Stimulated activated CD8-positive, alpha-beta memory T cell treated with anti-CD3 and anti-CD28 coated beads, Interleukin-4, amount 100 ng/mL, for 4 hours (primary cell): ENCODE measurements at places on chromosomes 7 and 10.

- DNase-seq = no peak
These were observed 9.7 kb downstream of the CFAP46 start for GRCh38 chr10:132932461-132933307.

DNA sequence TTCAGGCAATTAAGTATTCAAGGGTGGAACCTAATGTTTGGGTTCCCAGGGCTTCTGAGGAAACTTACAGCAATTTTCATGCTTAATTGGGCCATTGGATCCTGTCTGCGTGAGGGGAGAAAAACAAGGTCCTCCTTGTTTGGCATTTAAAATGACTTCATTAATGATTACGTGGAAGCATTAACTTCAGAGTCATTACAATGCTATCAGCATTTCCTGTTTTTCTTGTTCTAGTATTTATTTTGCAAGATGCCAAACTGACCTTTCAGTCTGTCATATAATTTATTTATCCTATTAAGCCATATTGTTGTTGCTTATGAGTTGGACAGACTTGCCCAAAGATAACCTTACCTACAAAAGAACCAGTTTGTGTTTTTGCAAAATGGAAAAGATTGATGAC, 324.1 kb upstream of the LRRN3 start:
- no peak for DNase-seq

DNA sequence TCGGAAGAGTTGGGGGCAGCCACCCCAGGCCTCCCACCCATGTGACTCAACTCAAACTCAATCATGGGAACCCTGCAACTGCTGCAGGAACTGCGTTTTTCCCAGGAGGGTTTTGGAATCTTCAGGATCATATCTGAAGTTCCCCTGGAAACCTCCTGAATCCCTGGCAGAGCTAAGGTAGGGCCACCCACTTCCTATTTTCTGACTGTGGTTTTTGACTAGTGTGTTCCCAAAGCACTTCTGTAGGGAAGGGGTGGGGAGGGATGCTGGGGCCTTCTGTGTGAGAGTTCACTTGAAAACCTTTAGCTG, 127.6 kb upstream of the UNC5B start:
- DNase-seq = no peak

GRCh38 chr10:89981891-89982290, 280.5 kb downstream of the KIF20B start:
- DNase-seq = no peak

DNA sequence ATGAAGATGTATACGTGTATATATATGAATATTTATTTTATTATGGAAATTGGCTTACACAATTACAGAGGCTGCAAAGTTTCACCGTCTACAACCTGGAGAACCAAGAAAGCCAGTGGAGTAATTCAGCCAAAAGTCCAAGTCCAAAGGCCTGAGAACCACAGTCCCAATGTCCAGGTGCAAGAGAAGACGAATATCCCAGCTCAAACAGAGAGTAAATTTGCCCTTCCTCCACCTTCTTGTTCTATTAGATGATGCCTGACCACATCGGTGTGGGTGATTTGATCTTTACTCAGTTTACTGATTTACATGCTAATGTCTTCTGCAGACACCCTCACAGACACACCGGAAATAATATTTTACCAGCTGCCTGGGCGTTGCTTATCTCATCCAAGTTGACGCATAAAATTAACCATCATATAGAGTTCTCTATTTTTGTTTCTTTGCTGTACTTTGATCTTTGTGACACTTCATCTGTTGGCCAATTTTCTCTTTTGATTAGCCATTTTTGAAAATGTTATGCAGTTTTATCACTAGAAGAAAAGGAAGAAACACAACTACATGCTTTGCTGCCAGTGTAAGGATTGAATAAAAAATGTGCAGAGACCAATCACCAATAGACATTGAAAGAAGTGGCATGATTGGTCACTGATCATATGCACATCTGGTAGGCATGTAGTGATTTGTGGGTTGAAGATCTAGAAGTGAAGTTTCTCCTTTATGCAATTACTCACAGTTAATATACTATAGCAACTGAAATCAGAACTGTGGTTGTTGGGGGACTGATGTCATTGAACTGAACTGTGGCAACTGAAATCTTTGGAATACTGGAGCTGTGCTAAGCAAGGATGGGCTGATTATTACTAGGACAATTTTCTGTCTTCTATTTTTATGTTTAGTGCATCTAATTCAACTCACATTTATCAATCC, 68.5 kb downstream of the EPDR1 start:
- DNase-seq = no peak
